ENCODE measurements at places on chromosomes 7 and 10.

DNA sequence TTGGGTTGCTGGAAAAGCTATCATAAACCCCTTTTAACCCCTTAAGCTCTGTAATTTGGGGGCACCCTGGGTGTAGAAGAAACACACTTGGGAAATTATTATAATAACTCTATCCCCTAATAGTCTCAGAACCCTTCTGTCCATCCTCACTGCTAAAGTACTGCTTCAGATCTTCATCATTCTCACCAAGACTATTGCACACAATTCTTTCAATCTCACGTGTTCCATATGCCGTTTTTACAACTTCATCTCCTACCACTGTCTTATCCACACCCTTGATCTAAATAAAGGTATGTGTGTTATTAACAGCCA lies 15.8 kb downstream of the ANKRD22 start:
- no peak for DNase-seq

GRCh38 chr10:47077941-47078340 lies 166.7 kb downstream of the PTPN20 start:
- no peak for DNase-seq

DNA sequence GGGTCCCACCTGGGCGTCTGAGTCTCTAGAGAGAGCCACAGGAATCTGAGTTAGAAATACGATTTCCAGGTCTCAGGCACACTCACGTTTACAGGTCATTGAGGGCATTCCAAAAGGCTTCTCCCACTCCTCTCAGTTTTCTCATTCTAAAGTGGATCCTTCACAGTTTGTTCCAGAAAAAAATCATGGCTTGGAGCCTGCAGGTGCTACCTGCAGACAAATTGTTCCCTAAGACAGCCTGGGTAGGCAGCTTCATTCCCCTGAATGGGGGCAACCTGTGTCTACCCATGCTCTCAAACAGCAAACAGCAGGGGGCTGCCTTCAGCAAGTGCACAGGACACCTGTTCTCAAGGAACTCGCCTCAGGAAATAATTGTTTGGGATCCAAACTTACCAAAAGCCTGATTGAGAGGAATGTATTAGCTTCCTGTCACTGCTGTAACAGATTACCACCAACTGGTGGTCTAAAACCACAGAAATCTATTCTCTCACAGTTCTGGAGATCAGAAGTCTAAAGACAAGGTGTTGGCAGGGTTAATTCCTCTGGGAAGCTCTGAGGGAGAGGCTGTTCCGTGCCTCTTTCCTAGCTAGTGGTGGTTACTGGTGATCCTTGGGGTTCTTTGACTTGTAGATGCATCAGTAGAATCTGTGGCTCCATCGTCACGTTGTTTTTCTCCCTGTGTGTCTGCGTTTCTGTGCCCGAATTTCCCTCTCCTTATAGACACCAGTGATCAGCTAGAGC lies 117.2 kb downstream of the RAB11FIP2 start:
- peak; percentile 2 for DNase-seq

DNA sequence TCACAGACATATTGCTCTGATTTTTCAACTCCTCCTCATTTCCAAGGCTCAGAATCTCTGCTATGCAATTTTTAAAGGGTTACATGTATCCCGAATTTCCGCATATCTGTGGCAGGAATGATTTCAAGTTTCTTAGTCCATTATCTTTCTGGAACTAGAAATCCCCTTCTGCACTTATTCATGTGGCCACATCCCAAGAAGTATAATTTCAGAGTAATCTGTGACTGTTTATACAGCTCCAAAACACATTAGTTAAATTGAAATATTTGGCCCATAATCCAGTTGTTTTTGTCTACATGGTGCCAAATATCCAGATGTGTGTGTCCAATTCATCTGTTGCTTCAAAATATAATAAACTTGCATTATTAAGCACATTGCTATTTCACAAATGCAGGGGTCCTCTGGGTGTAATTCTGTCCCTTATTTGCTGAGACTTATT lies 271.2 kb downstream of the ARHGAP12 start:
- no peak for DNase-seq

DNA sequence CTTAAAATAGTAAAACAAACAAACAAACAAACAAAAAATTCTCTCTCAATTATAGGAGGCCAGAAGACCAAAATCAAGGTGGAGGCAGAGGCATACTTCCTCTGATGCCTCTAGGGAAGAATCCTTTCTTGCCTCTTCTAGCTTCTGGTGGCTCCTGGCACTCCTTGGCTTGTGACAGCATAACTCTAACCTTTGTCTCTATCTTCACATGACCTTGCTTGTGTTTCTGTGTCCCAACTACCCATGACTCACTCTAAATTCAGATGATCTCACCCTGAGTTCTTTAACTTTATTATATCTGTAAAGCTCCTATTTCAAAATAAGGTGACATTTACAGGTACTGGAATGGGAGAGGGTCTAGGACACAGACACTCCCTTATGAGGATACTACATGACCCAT lies 88.3 kb upstream of the ANTXRL start:
- no peak for DNase-seq

Measured in HepG2 (cell line).